T-helper 9 cell (primary cell): ENCODE measurements at places on chromosomes 11 and 22.

DNA sequence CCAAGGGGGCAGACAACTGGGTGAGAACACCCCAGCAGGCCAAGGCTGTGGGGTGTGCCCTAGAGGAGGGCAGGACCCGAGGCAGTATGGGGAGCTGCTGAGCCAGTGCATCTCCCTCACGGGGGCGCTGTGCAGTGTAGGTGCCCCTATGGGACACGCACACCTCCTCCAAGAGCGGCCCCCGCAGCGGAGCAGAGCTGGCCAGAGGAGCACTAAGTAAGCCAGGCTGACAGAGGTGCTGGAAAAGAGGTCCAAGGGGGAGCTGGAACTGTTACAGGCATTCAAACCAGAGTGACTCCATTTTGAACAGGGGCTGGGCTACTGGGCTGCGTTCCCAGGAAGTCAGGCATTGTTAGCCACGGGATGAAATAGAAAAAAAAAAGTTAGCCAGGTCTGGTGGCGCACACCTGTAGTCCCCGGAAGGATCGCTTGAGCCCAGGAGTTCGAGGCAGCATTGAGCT, 41.8 kb downstream of the TST start:
- peak; percentile 74 for DNase-seq

GRCh38 chr11:33211580-33211979, 45.6 kb upstream of the HIPK3 start:
- no peak for DNase-seq

GRCh38 chr11:119342362-119343130, 1.9 kb upstream of the C1QTNF5 start:
- DNase-seq: no peak

GRCh38 chr11:20060181-20060580, 100.1 kb downstream of the DBX1 start:
- DNase-seq: no peak

DNA sequence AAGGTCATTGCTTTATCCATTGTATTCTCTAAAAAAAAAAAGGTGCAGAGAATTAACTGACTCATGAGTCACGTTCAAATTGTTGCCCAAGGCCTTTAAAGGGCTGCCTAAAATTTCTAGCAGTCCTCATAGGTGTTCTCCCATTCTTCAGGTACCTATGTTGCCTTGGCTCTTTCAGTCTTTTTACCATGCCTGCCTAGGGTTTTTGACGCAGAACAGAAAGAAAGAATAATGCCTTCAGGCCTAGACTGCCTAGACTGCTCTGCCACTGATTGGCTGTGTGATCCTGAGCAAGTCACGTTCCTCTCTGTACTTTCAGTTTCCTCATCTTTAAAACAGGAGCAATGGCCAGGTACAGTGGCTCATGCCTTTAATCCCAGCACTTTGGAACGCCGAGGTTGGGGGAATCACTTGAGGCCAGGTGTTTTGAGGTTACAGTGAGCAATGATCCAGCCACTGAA, 21.5 kb downstream of the CTSC start:
- no peak for DNase-seq

DNA sequence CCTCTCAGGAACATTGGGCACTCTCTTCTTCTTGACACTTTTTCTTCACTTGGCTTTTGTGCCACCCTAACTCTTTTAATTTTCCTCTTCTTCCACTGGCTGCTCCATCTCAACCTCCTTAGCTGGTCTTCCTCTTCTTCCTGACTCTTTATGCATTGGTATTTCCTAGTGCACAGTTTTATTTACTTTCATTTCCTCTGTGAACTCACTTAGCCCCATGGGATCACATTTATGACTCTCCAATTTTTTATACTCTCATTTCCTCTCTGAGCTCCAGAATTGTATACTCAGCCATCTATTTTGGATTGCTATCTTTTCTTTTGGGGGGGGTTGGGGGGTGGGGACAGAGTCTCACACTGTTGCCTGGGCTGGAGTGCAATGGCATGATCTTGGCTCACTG, 38.5 kb upstream of the LARGE1 start:
- DNase-seq: no peak

GRCh38 chr11:257766-258493, 20.3 kb upstream of the NLRP6 start:
- no peak for DNase-seq

DNA sequence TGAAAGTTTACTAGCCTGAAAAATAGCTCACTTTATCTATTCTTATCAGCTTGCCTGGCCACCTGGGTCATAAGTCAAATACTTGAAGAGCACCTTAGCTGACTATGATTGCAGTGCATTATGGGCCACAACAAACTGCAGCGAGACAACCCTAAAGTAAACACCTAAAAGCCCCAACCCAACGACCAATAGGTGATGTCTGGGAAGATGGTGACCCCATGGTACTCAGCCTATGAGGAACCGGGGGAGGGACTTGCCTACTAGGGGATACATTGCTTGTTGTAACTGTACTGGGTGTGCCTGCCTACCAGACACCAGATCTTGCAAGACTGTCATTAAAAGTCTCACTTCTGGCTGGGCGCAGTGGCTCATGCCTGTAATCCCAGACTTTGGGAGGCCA, 35.6 kb upstream of the APOBEC3A start:
- DNase-seq: no peak

DNA sequence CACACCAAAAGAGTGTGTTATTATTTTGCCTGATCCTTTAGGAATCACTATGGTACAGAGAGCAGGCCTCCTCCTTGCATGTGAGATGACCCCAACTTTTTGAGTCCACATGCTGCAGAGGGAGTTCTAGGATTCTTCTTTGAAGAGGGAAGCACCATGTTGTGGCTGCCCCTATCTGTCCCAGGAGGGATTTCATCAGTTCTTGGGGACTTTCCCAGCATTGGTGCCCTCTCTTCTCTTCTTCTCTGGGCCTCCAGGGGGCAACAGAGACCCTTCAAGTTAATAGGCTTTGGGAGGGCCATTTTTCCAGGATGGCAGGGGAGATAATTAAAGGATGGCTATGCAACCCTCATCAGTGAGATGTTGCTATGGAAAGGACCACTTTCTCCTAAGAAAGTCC, 3.6 kb downstream of the MMP1 start:
- no peak for DNase-seq

- no peak for DNase-seq
Measured at GRCh38 chr11:61194169-61194671, 9.1 kb upstream of the PGA3 start.

DNA sequence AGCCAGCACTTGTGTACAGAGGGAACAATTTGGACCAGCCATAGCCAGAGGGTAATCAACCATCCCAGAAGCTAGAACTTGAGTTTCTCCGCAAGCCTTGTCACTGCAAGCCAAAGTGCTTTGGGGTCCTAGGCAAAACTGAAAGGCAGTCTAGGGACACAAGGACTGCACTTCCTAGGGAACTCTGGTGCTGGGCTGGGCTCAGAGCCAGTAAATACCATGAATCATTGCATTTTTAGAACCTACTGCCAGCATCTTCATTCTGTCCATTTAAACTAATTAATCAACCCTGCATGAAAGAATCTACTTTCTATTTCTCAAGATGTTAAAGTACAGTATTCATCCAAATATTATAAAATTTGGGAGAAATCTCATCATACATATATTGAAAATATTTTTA, 20.0 kb downstream of the PATE3 start:
- no peak for DNase-seq
